Stimulated activated CD8-positive, alpha-beta memory T cell treated with anti-CD3 and anti-CD28 coated beads, Interleukin-7, amount 100 ng/mL, for 1 hour (primary cell): ENCODE measurements at places on chromosomes 3 and 15.

GRCh38 chr15:65369651-65370050 lies 8.2 kb downstream of the IGDCC3 start:
- no peak for DNase-seq

- no peak for DNase-seq
Measured at GRCh38 chr3:35969406-35969805, 330.1 kb downstream of the ARPP21 start.

GRCh38 chr3:171383206-171384018 lies 76.8 kb downstream of the TNIK start:
- DNase-seq = no peak

DNA sequence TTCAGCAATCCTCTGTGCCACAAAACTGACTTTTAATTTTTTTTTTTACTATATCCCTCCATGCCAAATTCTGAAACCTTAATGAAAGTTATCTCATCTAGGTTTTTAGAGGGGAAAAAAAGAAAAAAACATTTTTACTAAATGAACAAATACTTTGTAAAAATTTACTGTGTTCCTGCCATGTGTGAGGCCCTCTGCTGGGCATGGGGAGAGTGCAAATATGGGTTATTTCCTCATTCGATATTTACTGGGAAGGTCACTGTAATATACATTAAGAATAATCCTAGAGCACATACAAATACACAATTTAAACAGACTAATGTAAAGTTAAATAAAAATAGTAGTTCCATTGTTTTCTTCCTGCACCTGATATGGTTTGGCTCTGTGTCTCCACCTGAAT lies 215.0 kb downstream of the GRM7 start:
- no peak for DNase-seq

GRCh38 chr15:41666353-41666920 lies 6.2 kb downstream of the MGA start:
- no peak for DNase-seq

- DNase-seq = no peak
Measured at GRCh38 chr15:99631255-99631654, 65.5 kb downstream of the MEF2A start.

GRCh38 chr15:97126553-97127233 lies 796.2 kb downstream of the NR2F2 start:
- no peak for DNase-seq

DNA sequence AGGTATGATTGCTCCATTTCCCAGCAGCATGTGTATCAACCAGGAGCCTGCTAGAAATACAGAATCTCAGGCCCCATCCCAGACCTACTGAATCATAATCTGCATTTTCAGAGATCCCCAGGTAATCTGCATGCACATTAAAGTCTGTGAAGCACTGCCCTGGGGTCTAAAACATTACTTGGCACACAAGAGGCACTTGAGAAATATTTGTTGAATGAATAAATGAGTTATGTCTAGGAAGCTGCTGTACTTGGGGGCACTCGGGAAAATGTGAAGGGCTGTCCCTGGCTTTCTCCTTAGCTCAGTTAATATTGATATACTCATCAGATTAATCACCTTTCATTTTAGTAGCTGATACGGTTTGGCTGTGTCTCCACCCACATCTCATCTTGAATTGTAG lies 184.4 kb downstream of the RORA start:
- DNase-seq = no peak

GRCh38 chr15:101675015-101675414 lies 22.8 kb upstream of the TM2D3 start:
- DNase-seq = no peak

DNA sequence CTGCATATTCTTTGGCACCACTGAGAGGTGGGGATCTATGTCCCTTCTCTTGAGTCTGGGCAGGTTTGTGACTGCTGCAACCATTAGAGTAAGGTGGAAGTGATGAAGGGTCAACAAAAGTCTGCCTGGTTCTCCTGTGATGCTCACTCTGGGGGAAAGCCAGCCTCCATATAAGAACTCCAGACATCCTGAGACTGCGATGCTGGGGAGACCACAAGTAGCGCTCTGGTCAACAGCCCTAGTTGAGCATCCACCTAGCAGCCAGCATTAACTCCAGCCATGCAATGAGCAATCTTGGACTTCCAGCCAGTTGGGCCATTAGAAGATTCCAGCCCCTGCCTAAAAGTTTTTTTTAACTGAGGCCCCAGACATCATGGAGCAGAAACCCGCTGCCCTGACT lies 62.8 kb downstream of the SCN11A start:
- no peak for DNase-seq

DNA sequence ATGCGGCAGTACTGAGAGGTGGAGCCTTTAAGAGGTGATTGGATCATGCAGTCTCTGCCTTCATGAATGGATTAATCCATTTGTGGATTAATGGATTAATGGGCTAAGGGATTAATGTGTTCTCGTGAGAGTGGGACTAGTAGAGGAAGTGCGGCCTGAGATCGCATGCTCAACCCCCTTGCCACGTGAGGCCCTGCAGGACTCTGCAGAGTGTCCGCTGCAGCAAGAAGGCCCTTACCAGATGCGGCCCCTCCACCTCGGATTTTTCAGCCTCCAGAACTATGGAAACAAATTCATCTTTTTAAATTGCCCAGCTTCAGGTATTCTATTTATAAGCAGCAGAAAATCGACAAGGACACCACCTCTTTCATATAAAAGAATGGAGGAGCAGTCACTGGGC lies 148.8 kb downstream of the TPRA1 start:
- DNase-seq = no peak

- no peak for DNase-seq
Measured at GRCh38 chr3:132418916-132419315, 1.6 kb downstream of the DNAJC13 start.

DNA sequence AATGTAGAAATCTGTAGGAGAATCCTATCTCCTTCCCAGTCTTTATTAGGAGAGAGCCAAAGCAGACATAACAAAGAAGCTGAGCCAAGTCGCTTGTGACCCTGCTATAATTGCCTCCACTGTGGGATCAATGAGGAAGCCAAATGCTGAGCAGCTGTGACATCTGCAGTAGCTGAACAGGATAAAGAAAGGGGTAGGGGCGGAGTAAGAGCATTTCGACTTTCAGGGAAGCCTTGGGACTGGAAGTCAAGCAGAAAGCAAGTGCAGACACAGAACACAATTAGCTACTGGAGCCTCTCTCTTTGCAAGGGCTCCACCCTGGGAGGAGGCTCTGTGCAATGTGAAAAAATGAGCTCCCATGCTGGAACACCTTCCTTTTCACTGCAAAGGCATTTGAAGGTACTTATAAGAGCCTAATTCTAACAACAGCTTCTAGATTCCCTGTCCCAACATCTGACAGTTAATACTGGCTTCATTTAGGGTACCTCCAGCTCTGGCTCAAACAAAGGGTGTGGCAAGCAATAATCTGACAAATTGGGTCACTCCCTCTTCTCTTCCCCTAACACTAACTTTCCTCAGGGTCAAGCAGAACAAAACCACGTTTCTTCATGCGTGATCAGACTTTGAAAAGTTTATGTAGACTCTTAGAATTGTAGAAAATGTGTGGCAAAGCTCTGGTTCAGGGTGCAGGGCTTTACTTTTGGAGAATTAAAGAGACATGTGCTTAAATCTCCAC lies 166.4 kb downstream of the CADPS start:
- DNase-seq = no peak

- DNase-seq = no peak
Measured at GRCh38 chr15:40398413-40398873, 7.2 kb upstream of the IVD start.

- no peak for DNase-seq
Measured at GRCh38 chr3:175670557-175670956, 811.4 kb downstream of the NAALADL2 start.

- DNase-seq = no peak
Measured at GRCh38 chr3:192079098-192079497, 618.1 kb downstream of the PYDC2 start.

DNA sequence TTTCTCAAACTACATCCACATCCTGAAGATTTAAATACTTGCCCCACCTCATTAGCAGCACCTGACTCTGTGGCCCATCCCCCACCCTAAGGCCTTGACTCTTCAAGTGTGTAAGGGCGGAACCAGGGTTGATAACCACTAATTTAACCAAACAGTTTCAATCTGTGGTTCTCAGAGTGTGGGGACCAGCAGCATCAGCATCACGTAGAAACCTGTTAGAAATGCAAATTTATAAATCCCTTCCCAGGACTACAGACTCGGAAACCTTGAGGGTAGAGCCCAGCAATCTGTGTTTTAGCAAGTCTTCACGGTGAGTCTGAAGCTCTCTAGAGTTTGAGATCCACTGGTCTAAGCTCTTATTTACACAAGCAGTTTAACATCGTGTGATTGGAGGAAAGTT lies 12.4 kb downstream of the GNB4 start:
- DNase-seq = no peak

DNA sequence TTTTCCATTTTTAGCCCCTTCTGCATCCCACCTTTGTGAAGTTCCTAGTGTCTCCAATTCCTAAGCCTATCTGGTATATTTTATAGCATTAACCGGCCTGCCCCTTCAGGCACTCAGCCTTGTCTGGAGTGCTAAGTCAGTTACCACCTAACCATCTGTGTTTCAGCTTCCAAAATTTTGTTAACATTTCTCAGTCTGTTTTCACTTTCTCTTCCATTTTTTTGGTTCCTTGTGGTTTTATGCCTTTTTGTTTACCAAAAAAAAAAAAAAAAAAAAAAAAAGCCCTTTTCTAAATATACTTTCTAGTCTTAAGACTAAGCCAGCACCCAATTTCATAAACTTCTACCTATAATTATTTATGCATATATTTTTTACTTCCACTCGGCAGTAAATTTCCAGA lies 92.4 kb downstream of the CSNK1G1 start:
- no peak for DNase-seq

GRCh38 chr3:170046269-170047132 lies 8.7 kb downstream of the GPR160 start:
- no peak for DNase-seq

DNA sequence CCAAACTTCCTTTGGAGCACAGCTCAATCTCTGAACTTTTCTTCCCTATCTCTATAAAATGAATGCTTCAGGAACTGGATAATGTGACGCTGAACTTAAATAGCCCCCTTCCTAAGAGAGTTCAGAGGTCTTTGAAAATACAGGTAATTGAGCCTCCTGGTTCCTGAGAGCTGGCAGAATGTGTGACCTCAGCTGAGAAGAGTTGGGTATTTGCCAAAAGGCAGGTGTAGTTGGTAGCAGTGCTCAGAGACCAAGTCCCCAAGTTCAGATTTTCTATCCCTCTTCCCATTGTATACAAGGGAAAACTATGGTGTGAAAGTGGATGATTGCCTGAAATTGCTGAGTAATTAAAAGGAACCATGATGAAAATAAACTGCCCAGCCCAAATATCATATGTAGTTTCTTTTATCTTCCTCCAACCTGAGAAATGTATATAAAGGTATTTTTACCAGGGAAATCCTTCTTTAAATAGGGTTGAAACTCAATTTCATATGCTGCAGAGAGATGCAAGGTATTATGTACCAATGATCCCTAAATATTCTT lies 154.6 kb upstream of the ICE2 start:
- no peak for DNase-seq

- DNase-seq = no peak
Measured at GRCh38 chr3:101928890-101929289, 79.6 kb downstream of the NFKBIZ start.

GRCh38 chr3:193980326-193980725 lies 155.6 kb upstream of the HES1 start:
- DNase-seq = no peak
